ENCODE measurements at places on chromosomes 3 and 15.

GRCh38 chr15:26449291-26449690 is 323.6 kb downstream of the GABRB3 start:
- DNase-seq = no peak

- no peak for DNase-seq
These were observed 51.9 kb downstream of the USP8 start for GRCh38 chr15:50476143-50476542.

DNA sequence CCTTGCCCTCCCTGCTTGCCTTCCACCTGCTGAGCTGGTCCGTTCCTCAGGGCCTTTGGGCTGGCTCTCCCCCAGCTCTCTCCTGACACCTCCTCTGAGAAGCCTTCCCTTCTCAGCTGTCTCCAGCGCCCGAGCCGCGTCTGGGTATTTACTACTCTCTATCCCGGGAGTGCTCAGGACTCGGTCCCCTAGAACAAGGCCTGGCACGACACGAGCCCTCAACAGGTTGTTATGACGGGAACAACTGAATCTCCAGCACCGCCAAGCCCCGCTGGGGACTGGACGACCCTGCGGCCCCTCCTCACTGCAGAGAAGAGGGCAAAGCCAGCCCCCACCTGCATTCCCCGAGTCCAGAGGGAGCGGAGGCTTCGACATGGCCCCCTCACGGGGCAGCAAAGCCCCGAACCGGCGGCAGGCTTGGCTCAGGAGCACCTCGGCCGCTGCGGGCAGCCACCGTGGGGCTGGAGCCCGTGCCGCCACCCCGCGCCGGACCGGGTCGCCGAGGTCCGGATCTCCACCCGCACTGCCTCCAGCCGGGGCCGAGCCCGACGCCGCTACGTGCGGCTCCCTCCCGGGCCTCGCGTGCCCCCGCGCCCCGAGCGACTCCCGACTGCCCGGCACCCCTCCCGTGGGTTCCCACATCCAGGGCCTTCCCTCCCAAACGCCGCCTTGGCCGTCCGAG is 792 bp downstream of the TPRA1 start:
- DNase-seq = no peak

DNA sequence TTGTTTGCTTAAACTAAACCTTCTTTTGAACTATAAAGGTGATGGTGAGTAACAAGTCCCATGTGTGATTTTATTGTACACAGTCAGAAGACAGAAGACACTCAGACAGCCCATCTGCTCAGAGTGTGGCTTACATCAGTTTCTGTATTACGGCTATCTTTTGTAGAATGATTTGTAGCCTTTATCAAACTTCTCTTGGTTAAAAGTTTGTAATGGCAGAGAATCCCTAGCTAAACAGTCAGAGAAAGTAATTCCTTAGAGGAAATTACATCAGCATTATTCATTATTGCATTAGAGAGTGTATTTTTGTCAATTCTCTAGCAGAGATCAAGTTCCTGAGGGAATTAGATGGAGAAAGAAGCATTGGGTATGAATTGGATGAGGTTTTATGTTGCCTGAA is 500.8 kb downstream of the CNTN4 start:
- DNase-seq = no peak

DNA sequence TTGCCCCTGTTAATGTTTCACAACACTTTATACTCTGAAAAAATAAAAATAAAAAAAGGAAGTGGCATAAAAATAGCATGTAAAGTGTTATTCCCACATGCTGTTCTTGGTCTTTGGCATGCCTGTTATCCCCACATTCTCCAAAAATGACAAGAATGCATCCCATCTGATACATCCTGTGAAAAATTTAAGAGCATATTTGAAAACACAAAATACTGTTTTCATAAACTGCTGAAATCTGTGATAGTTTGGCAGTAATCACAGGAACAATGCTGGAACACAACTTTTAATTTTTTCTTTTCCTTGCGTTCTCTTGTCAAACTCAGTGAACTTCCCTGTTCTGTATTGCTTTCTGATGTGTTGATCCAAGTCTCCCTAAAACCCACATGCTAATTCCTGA is 288.8 kb downstream of the ROBO2 start:
- DNase-seq = no peak

DNA sequence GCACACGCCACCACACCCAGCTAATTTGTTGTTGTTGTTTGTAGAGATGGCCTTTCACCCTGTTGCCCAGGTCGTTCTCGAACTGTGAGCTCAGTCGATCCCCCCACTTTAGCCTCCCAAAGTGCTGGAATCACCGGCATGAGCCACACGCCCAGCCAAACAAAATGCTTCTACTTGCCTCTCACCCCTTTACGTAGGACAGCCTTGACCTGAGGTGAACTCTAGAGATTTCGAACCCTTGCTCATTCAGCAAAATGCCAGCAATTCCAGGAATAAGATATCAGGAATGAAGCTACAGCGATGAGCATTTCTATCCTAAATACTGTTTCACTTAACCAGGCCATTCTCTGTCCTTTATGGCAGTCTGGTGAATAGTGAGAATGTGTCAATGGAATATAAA is 135.0 kb downstream of the LRRK1 start:
- DNase-seq = no peak

GRCh38 chr3:40584625-40585189 is 59.9 kb downstream of the ZNF621 start:
- DNase-seq = peak; percentile 51

- peak; percentile 97 for DNase-seq
These were observed at the start of gene ULK4 for GRCh38 chr3:41961751-41962679. TSS of gene ULK4 (minus strand) at chr3:41962103. CDS start at chr3:41954759, 7,344 bp downstream.

DNA sequence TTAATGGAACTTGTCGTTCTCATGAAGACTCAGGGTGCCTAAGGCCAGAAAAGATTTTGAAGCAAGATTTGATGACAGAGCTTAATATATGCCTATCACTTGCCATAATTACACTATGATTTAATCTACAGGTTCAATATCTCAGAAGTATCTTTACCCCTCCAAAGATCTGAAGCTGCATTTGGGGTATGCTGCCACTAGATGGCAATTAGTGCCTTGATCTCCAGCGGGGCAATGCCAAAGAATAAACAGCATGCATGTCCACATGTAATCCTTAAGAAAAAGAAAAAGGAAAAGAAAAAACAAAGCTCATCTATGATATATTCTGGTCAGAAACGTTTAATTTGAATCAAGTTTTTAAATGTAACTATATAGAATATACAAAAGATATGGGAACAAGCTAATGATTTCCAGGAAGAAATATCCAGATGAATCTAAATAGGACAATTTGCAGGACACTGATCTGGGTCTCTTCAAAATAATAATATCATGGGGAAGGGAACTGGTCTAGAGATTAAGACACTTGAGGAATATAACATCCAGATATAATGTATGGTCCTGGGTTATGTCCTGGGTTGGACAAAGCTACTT is 55.0 kb upstream of the SOX14 start:
- no peak for DNase-seq
